ENCODE measurements at places on chromosomes 13 and 19. TPM values are rescaled to one million over a fixed set of nuclear protein-coding genes. Genes with fewer than 3 reads are reported as not detected.

DNA sequence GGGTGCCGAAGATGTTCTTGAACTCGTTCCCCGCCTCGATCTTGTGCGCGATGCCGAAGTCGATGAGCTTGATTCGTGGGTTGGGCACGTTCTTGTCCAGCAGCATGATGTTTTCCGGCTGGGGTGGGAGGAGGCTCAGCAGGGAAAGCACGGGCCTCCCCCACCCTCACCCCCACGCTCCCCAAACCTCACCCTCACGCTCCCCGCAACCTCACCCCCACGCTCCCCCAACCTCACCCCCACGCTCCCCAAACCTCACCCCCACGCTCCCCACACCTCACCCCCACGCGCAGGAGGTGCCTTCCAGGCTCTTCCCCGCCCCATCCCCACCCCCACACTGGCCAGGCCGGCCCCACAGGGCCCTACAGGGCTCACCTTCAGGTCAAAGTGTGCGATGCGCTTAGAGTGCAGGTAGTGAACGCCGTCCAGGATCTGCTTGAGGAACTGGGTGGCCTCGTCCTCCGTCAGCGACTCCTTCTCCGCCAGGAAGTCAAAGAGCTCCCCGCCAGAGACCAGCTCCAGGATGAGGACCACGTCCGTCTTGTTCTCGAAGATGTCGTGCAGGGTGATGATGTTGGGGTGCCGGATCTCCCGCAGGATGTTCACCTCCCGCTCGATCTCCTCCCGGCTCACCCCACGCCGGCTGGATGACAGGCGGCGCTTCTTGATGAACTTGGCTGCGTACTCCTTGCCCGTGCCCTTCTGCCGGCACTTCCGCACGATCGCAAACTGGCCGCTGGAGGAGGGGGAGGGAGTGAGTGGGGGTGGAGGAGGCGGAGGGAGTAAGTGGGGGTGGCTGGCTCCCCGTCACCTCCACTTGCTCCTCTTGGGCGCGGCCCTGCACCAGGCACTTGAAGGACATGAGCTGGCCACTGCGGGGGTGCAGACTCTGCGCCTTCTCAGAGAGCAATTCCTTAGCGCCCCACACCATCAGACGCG is 6.4 kb downstream of the DAPK3 start:
- DNase-seq = no peak

Gene KIR2DL4
- not detected for total RNA-seq

GRCh38 chr13:108363666-108364065 is 94.1 kb downstream of the TNFSF13B start:
- no peak for DNase-seq

DNA sequence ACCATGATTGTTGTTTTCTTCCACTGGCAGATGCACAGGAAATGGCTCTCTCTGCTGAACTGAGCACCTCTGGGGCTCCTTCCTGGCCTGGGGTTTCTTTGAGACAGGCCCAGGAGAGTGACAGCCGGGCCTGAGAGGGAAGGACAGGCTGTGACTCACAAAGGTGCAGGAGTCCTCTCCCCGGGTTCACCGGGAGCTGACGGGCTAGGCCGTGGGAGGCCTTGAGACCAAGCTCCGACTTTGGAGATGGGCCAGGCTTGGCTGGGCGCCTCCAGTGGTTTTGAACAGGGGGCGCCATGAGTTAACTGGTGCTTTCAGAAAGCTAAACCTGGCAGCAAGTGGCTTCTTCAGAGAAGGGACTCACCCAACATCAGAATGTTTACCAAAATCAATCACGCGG is 143.4 kb downstream of the URI1 start:
- DNase-seq = no peak

Gene DHRS12
- 7.3 TPM for total RNA-seq

DNA sequence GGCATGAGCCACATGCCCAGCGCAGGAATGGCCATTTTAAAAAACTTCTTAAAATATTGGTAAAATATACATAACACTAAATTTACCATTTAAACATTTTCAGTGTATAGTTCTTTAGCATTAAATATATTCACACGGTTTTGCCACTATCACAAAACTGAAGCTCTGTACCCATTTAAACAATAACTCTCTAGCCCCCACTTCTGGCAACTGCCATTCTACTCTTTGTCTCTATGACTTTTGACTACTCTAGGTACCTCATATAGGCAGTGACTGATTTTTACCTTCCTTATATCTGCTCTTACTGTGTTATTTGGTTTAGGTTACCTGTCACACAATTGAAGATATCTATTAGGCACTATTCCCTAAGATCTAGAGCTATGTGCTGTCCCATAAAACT is 2.3 kb upstream of the KBTBD7 start:
- DNase-seq = no peak

- DNase-seq = no peak
Observed at GRCh38 chr13:28597641-28598040, 61.3 kb upstream of the POMP start.

Gene ADGRE1
- not detected for total RNA-seq

Gene ERICH4
- not detected for total RNA-seq

Gene NRTN
- total RNA-seq = not detected

- no peak for DNase-seq
Observed at GRCh38 chr19:13153569-13154240, 3.5 kb downstream of the IER2 start.

GRCh38 chr13:66138172-66138811 is 1091.8 kb downstream of the PCDH9 start:
- no peak for DNase-seq

DNA sequence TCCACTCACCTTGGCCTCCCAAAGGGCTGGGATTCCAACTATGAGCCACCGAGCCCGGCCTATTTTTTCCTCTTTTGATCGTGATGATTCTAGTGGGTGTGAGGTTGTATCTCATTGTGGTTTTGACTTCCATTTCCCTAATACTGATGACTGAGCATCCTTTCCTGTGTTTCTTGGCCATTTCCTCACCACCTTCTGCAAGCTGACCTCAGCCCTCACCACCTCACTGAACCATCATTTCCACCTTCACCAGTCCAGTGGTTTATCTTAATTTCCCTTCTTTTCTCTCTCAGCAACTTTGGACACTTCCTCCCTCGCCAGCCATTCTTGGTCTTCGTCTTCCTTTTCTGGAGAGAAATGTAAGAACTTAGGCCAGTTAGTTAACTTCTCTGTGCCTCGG is 13.0 kb upstream of the BICRA start:
- no peak for DNase-seq

- DNase-seq = no peak
Observed at GRCh38 chr13:70424928-70425327, 316.7 kb upstream of the KLHL1 start.

Gene PRMT1
- 248 TPM for total RNA-seq

GRCh38 chr19:15629003-15629880 is 11.5 kb upstream of the CYP4F3 start:
- peak; percentile 75 for DNase-seq

- DNase-seq = no peak
Observed at GRCh38 chr19:16378291-16378889, 53.8 kb downstream of the KLF2 start.

DNA sequence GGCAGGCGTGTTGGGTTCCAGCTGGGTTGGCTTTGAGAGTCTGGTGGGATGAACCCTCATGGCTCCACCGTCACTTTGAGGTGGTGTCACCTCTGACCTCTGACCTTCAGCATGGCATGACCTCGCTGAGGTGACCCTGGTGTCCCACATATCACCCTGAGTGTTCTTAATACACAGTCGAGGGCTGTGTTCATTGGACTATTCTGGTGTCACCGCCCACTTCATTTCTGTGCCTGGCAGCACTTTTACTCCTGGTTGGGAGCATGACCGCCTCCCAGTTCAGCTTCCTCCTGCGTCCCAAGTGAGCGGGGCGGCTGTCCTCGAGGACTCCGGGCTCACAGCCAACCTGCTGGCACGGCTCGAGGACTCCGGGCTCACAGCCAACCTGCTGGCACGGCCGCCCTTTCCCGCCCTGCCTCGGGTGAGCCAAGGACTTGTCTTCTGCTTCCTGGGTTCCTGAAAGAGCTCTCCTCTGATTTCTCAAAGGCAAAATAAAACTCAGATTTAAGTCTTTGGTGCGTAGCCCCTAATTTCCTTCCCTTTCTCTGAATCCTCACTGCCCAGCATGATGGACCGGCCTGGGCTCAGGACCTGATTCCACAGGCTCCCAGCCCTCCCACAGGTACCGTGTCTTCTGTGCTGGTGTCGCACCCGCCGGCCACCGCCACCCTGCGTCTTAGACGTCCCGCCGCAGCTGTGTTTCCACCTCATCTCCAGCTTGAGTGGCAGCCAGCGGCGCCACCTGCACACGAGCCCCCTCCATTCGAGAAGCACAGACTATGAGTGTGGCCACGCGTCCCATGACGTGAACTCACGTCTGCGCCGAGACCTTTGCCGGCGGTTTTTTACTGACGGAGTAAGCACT is 10.4 kb downstream of the ATP4B start:
- DNase-seq = peak; percentile 70

GRCh38 chr13:66362485-66362884 is 867.7 kb downstream of the PCDH9 start:
- DNase-seq = no peak

GRCh38 chr19:42442833-42443232 is at the start of gene CXCL17:
CXCL17 (minus strand) TSS chr19:42442946; CDS start chr19:42442832, 114 bp downstream.
- no peak for DNase-seq

GRCh38 chr13:99778500-99778899 is 193.1 kb downstream of the ZIC5 start:
- DNase-seq = no peak

DNA sequence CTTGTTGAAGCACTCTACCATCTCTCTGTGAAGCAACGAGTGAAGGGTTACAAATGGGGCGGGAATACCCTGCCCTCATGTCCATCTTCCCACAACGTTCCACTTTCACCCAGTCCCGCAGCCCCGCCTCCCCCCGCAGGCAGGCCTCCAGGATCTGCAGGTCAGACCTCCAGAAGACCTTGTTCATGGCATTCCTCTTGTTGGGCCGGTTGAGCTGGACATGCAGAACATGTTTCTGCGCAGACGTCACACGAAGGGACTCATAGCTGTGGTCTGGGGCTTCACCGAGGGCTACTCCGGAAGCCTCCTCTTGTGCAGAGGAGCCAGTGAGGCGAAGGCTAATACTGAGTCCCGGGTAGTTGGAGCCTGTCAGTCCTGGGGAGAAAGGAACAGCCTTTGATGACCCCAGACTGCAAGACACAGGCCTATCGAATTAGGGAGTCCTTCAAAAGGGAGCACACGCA is 420 bp downstream of the ECH1 start:
- no peak for DNase-seq

Gene SIGLECL1
- total RNA-seq = not detected

- no peak for DNase-seq
Observed at GRCh38 chr13:81721400-81721799, 1380.5 kb upstream of the SPRY2 start.

Gene IGFL2
- total RNA-seq = 0.82 TPM

Gene SOX21
- total RNA-seq = 2.4 TPM

Gene HNRNPM
- 66.4 TPM for total RNA-seq

Measured in frontal cortex (tissue), 4 donors.